Type B pancreatic cell (in vitro differentiated cells): ENCODE measurements at places on chromosomes 1 and 21. TPM values are rescaled to one million over a fixed set of nuclear protein-coding genes. Genes with fewer than 3 reads are reported as not detected.

DNA sequence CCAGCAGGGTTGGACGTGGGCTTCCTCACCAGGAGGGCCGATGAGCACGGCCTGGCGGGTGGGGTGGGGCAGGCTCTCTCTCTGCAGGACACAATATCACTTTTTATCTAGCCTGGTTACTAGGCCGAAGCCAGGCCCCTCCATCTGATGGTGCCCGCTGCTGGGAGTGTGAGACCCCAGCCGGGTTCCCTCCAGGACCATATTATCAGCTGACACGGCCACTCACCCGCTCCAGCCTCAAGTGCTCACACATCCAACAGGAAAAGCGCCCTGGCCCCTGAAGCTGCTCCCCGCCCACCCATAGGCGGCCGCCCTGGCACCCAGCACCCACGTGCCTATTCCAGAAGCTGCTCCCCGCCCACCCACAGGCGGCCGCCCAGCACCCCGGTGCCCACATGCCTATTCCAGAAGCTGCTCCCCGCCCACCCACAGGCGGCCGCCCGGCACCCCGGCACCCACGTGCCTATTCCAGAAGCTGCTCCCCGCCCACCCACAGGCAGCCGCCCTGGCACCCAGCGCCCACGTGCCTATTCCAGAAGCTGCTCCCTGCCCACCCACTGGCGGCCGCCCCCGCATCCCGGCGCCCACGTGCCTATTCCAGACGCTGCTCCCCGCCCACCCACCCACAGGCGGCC is 5.0 kb downstream of the SLC19A1 start:
- peak; percentile 64 for DNase-seq

ITLN2 gene
- total RNA-seq: 0.99 and 1.7 TPM in 2 replicates

DHCR24 gene
- 119 and 149 TPM in 2 replicates for total RNA-seq

PKLR gene
- 1.0 and 2.4 TPM in 2 replicates for total RNA-seq

GRCh38 chr1:211648980-211649934 is 26.2 kb downstream of the NEK2 start:
- DNase-seq: no peak

- no peak for DNase-seq
Measured at GRCh38 chr1:185570962-185571361, 163.2 kb upstream of the HMCN1 start.

GRCh38 chr21:37380349-37381323 is 14.1 kb downstream of the DYRK1A start:
- DNase-seq: no peak

IVNS1ABP gene
- 63.7 and 98.2 TPM in 2 replicates for total RNA-seq

FALEC gene
- total RNA-seq: 0.55 and 0.80 TPM in 2 replicates

DNA sequence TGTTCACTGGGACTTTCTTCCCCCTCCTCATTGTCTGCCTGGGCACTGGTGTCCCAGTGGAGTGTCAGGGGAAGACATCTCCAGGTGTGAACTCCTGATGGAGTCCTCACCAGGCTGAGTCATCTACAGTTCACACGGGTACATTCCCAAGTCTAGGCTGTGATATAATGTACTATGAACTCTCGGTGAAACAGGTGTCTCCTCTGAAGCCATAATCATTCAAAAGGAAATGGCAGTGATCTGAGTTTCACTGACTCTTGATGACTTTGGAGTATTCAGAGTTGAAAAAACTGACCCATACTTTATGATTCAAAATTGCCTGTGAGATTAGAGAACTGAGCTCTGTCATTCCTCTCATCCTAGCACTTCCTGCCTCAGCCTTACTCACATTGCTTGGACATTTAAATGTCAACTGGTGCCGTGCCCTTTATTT is 9.1 kb downstream of the LAMC2 start:
- DNase-seq: no peak

GRCh38 chr1:47210666-47211065 is 20.8 kb upstream of the PDZK1IP1 start:
- DNase-seq: no peak

GRCh38 chr1:104019675-104020049 is 270.0 kb downstream of the AMY1C start:
- no peak for DNase-seq

GRCh38 chr1:11134251-11134897 is 34.7 kb upstream of the EXOSC10 start:
- DNase-seq: no peak

GRCh38 chr1:37323486-37324377 is 150.6 kb upstream of the ZC3H12A start:
- DNase-seq: no peak

- DNase-seq: no peak
Measured at GRCh38 chr1:203320591-203321272, 15.4 kb downstream of the BTG2 start.

KCNJ9 gene
- total RNA-seq: not detected in 2 replicates

DNA sequence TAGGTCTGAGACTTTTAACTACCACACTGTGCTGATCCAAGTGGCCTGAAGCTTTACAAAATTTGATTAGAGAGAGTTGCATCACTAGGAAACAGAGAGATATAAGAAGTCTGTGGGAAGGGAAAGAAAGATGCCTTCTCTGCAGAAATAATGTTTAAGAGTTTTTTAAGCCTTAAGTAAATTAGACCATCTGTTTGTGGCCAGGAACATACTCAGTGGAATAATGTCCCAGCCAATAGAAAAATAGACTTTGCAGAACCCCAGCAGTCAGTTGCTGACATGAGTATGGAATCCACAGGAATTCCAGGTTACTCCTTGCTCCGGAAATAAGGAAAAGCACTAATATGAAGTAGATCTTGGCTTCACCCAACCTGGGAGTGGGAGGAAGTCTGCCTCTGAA is 144.8 kb downstream of the ST6GALNAC5 start:
- no peak for DNase-seq

- DNase-seq: no peak
Measured at GRCh38 chr1:156492591-156493080, 7.9 kb downstream of the MEF2D start.

GRCh38 chr1:9061252-9061960 is 8.0 kb downstream of the SLC2A5 start:
- no peak for DNase-seq

DNA sequence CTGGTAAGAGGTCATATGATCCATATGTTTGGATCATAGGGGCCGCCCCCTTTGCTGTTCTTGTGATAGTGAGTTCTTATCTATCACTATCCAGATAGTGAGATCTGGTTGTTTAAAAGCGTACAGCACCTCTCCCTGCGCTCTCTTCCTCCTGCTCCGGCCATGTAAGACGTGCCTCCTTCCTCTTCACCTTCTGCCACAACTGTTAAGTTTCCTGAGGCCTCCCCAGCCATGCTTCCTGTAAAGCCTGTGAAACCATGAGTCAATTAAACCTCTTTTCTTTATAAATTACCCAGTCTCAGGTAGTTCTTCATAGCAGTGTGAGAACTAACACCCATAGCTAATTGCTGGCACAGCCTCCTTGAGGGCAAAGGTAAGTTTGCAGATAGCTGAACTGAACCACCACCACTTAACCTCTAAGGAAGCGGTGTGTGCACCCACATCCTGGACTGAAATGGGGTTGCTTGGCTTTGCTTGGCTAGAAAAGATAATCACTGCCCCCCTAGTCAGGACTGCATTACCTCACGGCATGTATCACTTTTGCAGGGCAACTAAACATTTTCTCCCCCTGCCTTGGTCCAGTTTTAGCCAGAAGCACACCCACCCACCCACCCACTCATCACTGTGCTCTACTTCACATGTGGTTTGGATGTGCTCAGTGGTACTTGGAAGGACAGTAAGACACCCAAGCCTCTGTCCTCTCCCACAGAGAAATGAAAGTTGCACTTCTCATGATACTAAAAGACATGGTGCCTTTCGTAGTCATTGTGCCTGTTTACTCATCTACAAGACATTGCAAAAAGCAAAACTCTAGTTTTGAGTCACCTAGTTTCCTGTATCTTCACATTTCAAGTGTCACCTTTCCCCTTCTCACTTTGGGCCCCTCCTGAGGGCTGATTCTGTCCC is 23.1 kb upstream of the PTAFR start:
- no peak for DNase-seq

DNA sequence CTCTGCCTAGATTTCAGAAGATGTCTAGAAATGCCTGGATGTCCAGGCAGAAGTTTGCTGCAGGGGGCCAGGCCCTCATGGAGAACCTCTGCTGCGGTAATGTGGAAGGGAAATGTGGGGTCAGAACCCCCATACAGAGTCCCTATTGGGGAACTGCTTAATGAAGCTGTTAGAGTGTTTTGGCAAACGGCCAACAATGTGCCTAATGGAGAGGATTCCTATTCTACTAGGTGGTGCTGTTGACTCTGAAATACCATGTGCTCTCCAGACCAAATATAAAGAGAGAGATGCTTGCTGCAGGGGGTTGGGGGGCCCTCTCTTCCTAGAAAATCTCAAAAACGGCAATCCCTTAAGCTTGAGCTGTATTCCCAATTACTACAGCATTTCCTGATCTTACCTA is 57.1 kb upstream of the DR1 start:
- no peak for DNase-seq

GRCh38 chr1:203534526-203534925 is 40.6 kb downstream of the OPTC start:
- DNase-seq: no peak

DESI2 gene
- total RNA-seq: 27.5 and 34.4 TPM in 2 replicates

DNA sequence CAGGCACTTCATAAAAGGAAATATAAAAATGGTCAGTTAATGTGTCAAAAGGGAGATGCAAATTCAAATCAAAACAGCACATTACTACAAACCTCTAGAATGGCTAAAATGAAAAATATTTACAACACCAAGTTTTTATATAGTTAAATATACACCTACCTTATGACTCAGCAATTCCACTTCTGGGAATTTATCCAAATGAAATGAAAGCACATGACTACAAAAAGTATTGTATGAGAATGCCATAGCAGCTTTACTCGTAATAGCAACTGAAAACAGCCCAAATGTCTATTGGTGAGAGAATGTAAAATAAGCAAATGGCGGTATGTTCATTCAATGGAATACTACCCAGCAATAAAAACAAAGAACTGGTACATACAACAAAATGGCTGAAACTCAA is 175.8 kb upstream of the SPAG17 start:
- DNase-seq: no peak
